ENCODE measurements at places on chromosomes 2 and 18. TPM values are rescaled to one million over a fixed set of nuclear protein-coding genes. Genes with fewer than 3 reads are reported as not detected.

Gene ALPG
- total RNA-seq, result not detected

DNA sequence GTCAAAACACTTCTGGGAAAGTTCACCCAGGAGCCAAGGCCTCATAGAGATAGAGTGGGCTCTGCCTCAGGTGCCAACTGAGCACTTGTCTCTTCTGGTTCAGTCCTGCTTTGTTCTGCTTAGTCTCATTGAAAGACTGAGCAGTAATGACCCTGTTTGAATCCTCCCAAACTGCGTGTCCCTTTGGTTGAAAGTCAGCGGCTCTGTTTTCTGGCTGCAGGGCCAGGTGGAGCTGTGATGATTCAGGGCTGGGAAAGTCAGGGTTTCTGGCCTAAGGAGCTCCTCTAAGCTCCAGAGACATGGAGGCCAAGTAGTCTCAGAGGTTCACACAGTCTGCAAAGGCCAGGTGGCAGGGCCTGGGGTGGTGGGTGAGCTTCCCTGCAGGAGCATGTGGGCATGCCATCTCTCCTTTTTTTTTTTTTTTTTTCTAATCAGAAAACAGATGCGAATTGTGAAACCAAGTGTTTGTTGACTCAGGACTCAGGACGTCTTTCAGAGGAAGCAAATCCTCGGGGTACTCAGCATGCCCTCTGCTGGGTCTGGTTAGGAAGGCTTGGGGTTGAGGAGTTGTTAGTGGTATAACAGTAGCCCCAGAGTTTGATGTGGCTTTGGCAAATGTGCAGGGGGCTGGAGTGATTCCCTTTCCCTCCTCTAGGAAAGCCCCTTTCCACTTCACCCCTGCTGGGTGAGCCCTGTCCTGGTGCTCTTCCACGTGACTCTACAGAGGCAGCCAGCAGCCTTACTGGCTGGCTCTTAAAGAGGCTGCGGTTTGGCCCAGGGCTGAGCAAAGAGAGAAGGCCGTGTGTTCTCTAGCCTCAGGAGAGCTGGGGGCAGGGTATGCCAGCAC lies 38.3 kb downstream of the TMEM17 start:
- DNase-seq, result no peak

- DNase-seq, result no peak
Observed at GRCh38 chr18:470661-471501, 29.6 kb downstream of the COLEC12 start.

DNA sequence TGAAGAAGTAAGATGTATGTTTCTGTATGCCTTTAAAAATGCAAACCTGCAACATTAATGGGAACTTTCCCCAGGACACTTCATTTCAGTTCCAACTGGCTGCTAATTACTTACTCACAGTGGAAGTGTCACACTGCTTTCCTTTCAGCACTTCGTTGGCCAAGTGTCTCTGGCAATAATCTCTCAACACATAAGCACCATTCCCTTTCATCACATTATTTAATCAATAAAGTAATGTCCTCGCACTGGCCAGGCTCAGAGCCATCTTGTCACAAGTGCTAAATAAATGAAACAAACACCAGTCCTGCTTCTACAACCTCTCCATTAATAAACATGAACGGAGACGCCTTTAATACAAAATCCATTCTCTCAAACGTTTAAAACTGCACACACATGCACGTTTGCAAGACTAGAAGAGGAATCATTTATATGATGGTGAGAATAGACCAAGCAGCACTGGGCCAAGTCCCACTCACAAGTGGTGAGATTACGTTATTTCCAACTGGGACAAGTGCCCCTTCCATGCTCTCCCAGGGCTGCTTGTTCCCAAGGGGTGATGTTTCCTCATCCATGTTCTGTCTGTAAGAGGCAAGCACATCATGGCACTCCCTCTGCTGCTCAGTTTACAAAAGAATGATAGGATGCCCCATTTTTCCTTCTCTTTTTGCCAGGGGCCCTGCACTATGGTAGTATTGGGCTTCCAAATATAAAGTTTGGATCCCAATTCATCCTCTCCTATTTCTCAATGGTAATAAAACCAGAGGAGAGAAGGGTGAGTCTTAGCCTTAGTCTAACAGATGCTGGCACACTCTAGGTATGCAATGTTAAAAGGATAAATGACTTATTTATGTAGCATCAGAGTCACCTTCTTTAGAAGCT lies 56.8 kb upstream of the ETAA1 start:
- no peak for DNase-seq

- no peak for DNase-seq
Observed at GRCh38 chr2:238081561-238081960, 18.6 kb upstream of the ESPNL start.

DNA sequence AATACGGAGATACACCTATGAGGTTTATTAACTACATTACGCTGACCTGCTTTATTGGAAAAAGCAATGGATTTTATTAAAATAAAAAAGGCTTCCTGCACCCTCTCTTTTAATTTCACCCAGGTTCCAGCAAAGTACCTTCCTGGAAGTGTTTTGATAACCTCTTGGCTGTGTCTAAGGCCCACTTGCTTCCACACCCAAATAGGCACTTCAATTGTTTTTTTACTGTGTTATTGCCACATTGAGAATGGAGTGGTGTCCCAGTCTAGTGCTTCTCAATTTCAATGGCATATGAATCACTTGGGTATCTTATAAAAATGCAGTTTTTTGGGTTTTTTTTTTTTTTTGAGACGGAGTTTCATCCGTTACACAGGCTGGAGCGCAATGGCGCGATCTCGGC lies 47.6 kb downstream of the SF3B1 start:
- no peak for DNase-seq

Gene HAAO
- total RNA-seq, result not detected

Gene C2orf49
- total RNA-seq, result 7.6 TPM

Gene SERPINB5
- total RNA-seq, result 0.22 TPM

DNA sequence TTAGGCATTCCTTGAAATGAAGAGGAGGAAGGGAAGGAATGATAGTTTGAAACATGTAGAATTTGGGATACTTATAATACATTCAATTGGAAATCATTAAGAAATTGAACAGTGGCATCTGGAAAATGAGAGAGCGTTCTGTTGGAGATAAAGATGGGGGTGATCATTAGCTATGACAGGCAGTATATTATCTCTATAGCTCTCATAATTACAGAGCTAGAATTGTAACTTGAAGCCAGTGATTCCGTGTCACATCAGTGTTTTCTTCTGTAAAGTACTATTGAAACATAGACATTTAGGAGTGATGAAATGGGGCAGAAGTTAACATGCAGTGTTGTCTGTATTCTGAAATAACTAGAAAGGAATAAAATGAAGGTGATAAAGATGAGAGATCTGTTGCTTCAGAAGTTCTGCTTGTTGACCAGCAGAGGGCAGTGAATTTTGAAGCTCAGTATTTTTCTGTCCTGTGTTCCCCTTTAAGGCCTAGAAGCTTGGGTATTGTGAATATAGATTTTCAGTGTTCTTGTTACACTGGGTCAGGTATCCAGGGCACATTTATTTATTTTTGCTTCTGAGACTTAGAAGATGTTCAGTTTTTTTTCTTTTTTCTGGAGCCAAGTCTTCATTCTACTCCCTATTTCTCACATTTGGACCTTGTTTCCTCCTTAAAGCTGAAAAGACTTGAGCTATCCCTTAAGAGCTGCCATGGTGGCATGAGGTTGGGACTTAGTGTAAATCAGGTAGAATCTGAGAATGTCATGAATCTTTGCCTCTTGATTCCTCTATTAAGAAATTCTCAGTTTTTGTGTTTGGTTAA lies 157.4 kb downstream of the TAF4B start:
- peak; percentile 67 for DNase-seq

Gene GKN1
- total RNA-seq, result not detected

Gene SCTR
- not detected for total RNA-seq

Gene REG1B
- not detected for total RNA-seq

DNA sequence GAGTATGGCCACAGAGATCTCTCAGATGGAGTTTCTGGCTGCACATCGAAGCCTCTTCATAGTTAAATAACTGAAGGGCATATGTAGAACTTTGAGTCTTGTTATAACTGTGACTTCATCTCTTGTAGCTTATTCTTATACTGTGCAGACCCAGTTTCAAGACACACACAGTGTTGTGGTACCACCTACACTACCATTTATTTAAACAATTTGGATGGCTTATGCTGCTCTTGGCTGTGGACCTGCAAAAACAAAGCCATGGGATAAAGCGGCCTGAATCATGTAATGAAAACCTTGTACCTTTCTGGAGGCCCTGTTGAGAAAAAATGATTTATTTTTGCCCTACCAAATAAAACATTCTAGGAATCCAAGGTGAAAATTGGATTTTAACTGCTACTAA lies 262.8 kb upstream of the RASGRP3 start:
- DNase-seq, result no peak

Gene CCNT2
- 19.8 TPM for total RNA-seq

DNA sequence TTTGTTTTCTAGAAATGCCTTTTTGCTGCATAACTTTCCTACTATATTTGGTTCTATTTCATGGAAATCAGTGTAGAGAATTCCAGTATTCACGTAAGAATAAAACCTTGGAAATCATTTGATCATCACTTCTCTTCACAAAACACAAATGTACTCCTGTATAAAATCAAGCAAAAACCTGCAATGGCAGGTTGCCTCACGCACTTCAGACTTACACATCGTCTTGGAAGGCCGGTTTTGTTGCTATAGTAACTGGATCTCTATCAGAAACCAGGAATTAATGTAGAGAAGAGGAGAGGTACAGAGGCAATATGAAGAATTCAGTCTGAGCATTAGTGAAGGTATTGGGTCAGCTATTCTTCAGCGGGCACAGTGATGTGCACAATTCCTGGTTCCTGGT lies 370.7 kb upstream of the CYRIA start:
- no peak for DNase-seq

- DNase-seq, result no peak
Observed at GRCh38 chr18:49487711-49488310, 777 bp upstream of the C18orf32 start.

Gene SCYGR5
- total RNA-seq, result not detected

DNA sequence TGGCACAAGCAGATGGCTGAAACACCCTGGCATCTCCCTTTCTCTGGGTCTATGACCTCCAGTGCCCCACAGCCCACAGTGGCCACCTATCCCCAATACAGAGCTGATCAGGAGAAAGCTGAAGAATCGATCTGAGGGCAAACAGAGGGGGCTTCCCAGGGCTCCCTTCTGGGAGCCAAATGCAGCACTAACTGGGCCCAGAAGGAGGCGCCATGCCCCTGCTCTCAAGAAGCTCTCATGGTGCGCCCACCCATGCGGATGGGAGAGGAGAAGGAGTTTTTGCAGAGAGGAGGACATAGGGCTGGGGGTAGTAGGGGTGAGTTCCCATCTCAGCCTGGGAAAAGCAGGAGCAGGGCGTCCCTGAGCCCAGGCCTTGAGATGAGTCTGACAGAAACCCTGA lies 787.3 kb upstream of the RAB6C start:
- DNase-seq, result no peak
